ENCODE measurements at places on chromosomes 5 and 9.
A peak's percentile ranks its signal among the peaks of the same experiment; 100 is the strongest.

- peak; percentile 7 for DNase-seq
Observed at GRCh38 chr9:123620239-123620638, 264.2 kb downstream of the CRB2 start.

- DNase-seq: no peak
Observed at GRCh38 chr9:132023419-132024180, 56.1 kb downstream of the MED27 start.

DNA sequence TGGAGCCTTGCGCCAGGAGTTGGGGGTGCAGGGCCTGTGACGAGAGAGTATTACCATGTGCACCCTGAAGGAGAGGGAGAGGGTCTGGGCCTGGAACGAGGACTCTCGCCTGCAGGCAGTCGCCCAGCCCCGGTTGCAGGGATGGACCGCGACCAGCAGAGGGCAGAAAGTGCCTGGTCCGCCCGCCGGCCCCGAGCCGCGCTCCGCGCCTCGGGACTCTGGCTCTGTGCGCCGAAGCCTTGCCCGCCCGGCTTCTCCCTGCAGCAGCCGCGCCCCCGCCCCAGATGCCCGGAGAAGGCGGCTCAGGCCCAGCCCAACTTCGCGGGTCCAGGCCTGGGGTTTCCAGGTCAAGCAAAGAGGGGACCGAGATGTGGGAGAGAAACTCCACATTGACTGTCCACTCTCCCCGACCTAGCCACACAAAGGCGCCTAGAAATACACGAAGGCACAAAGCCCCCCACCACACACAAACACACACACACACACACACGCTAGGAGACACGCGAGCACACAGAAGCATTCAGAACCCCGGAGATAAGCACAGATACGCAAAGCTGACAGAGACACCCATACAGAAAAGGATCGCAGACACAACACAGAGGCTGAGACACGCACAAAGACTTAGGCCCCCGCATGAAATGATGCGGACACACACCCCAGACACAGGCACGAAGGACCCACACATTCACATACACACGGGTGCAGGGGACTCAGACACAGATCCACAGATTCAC lies 2.0 kb upstream of the LMX1B start:
- DNase-seq: peak; percentile 67

GRCh38 chr5:33261305-33261704 lies 179.5 kb upstream of the TARS1 start:
- DNase-seq: peak; percentile 60

DNA sequence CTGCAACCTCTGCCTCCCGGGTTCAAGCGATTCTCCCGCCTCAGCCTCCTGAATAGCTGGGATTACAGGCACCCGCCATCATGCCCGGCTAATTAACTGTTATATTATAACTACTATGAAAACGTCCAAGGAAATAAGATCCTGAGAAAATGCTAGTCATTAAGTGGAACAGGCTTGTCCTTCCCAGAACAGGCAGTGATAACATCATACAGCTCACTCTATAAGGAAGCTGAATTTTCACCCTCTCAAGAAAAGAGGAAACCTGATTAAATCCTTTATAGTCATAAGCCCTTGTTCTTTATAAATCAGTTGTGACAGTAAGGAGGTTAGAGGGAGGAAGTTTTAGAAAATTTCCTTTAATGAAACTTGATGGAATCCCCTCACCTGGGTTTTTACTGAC lies 163.9 kb upstream of the CLINT1 start:
- DNase-seq: no peak

DNA sequence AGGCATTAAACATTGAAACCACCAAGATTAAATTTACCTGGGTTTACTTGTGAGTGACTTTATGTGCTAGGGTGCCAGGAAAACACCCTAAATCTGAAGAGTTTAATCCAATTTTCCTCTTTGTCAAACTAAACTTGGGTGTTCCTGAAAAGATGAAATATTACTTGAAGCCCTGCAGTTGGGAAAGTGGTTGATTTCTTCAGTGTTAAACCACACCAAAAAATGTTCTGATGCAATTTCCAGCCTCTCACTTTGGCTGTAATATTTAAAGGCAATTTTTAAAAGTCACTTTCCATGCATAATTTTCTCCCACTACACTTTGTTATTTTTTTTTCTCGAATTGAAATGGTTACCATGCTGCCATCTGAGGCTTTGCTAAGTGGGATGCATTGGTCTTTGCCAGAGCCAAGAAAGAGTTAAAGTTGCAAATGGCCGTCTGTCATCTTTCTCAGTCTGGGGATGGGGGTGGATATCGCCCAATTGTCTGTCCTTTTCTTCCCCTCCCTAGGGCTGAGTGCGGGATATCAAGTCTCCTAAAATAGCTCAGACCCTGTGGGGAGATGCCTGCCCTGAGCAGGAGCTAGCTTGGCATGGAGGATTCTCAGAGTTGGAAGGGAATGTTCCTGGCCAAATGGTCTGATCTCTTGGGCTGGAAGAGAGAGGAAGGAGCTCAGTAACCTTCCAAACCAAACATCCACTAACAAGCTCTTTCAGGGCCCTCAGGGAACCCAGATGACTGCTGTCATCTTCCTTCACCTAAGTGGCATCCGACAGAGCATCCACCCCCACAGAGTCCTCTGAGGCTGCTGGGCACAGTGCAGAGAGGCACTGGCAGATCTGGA lies 13.6 kb upstream of the SHB start:
- no peak for DNase-seq

DNA sequence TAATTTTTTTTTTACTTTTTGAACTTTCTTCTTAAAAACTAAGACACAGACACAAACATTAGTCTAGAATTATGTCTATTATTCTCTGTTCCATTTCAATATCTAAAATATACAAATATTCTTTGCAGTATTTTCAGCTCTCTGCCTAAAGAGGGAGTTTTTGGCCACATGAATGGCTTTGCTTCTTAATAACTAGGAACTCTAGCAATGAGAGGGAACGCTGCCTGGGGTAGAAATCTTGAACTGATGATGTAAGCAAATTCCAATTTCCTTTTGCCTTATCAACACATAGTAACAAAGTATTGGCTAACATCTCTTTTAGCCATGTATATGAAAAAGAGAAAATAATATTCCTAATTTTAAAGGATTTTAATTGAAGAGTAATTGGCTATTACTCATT lies 51.9 kb downstream of the SLC25A46 start:
- DNase-seq: peak; percentile 87
